ENCODE measurements at places on chromosomes 2 and 18.

DNA sequence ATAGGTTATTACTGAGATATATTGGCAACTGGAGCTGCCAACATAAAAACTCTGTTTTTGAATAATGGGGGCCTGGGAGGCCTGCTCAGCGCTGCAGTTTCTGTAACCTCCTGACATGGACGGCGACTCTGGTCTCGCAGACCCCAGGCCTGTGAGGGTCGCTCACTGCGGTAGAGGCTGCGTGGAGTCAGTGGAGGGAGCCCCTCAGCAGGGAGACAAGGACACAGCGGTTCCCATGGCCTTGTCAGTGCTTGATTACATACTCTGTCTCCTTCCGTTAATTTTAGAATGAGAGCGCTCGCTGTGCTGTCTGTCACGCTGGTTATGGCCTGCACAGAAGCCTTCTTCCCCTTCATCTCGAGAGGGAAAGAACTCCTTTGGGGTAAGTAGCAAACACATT is 858 bp downstream of the TPO start:
- no peak for DNase-seq
- H3K27me3 ChIP-seq: no peaks in the 10 kb centered on the region
- H3K4me1 ChIP-seq: no peaks in the 10 kb centered on the region
- H3K27ac ChIP-seq: no peak overlapping the region

- no peak overlapping the region for H3K4me3 ChIP-seq
- no peaks in the 10 kb centered on the region for H3K36me3 ChIP-seq
- H3K27me3 ChIP-seq: no peaks in the 10 kb centered on the region
- H3K27ac ChIP-seq: no peak overlapping the region
- DNase-seq: no peak
- H3K4me1 ChIP-seq: no peaks in the 10 kb centered on the region
Observed at GRCh38 chr2:222142027-222142426, 156.8 kb downstream of the PAX3 start.

GRCh38 chr2:138607746-138608145 is 106.2 kb downstream of the SPOPL start:
- no peaks in the 10 kb centered on the region for H3K4me1 ChIP-seq
- no peak overlapping the region for H3K27ac ChIP-seq
- H3K4me3 ChIP-seq: no peak overlapping the region
- H3K36me3 ChIP-seq: no peaks in the 10 kb centered on the region

- no peak overlapping the region for H3K27ac ChIP-seq
- H3K4me3 ChIP-seq: no peak overlapping the region
- no peaks in the 10 kb centered on the region for H3K36me3 ChIP-seq
- no peaks in the 10 kb centered on the region for H3K4me1 ChIP-seq
Observed at GRCh38 chr2:41954304-41955291, 93.2 kb upstream of the PKDCC start.

- no peak for DNase-seq
- no peak overlapping the region for H3K27ac ChIP-seq
- H3K36me3 ChIP-seq: no peaks in the 10 kb centered on the region
- no peak overlapping the region for H3K4me3 ChIP-seq
- no peaks in the 10 kb centered on the region for H3K27me3 ChIP-seq
Observed at GRCh38 chr2:9100080-9100876, 96.8 kb upstream of the MBOAT2 start.

DNA sequence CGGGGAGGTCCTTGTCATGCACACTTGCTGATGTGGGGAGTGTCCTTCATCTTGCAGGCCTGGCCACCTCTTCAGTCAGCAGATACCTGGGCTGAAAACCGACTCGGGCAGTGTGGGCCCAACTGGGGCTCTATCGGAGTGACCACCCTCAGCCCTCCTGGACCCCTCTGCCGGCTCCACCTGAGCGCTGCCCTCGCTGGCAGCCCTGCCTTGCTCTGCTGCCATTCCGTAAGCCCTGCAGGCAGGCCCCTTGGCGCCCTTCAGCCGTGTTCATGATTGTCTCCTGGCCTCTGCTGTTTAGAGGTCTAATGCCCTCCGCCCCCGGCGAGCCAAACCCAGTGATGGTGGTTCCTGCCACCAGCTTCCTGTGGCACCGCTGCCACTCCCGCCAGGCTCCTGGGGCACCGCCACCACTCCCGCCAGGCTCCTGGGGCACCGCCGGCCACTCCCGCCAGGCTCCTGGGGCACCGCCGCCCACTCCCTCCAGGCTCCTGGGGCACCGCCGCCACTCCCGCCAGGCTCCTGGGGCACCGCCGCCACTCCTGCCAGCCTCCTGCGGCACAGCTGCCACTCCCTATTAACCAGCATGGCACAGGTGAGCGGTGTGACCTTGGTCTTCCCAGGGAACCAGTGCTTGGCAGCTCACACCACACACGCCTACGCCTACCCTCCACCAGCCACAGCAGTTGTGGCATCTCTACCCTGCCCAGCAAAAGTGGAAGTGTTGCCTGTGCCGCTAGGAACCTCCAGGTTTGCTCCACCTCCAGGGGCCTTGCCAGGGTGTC is 15.9 kb downstream of the CAPN10 start:
- H3K4me1 ChIP-seq: no peaks in the 10 kb centered on the region
- H3K27ac ChIP-seq: no peak overlapping the region
- no peaks in the 10 kb centered on the region for H3K36me3 ChIP-seq
- H3K4me3 ChIP-seq: no peak overlapping the region
- no peaks in the 10 kb centered on the region for H3K27me3 ChIP-seq
- DNase-seq: no peak

DNA sequence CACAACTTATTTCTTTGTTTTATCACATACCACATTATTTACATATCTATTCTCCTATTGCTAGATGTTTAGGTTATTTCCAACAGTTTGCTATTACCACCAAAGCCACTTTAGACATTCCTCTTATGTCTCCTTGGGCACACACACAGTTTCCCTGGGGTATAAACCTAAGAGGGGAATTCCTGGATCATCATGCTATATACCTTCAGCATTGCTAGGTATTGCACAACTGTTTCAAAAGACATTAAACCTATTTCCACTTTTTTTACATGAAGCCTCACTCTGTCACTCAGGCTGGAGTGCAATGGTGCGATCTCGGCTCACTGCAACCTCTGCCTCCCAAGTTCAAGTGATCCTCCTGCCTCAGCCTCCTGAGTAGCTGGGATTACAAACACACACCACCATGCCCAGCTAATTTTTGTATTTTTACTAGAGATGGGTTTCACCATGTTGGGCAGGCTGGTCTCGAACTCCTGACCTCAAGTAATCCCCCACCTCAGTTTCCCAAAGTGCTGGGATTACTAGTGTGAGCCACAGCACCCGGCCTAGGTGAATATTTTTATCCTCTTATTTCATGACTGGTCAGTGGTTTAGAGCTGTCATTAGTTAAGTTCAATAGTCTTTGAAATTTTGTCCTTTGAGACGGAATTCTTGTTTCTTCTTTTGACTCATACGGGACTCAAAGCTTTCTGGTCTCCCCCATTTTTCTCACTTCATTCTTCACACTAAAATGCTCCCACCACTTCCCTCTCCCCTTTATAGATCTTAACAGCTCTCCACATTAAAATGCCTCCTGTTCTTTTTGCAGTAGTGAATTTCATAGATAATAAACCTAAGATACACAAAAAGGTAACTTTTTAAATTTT is 30.3 kb downstream of the SULT1C4 start:
- no peak for DNase-seq
- no peaks in the 10 kb centered on the region for H3K27me3 ChIP-seq
- H3K27ac ChIP-seq: no peak overlapping the region
- H3K4me1 ChIP-seq: no peaks in the 10 kb centered on the region
- no peak overlapping the region for H3K4me3 ChIP-seq
- no peaks in the 10 kb centered on the region for H3K36me3 ChIP-seq

DNA sequence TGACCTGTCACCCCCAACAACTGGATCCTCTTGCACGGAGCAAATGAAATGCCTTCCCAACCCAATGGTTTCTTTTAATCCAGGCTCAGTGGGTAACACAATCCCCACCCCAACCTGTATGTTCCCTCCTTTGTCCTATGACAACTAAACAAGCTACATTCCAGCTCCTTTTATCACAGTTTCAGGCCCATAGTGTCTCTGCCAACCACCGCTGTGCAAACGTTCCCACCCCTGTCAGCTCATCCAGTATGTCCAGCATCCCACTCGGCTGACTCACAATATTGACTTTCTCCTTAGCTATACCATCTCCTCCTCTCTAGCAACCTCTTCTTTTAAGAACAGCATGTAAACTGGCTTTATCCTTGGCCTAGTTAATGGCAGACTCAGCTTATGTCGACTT is 117.9 kb upstream of the PPP1CB start:
- H3K27ac ChIP-seq: no peak overlapping the region
- no peaks in the 10 kb centered on the region for H3K36me3 ChIP-seq
- H3K27me3 ChIP-seq: no peaks in the 10 kb centered on the region
- H3K4me1 ChIP-seq: no peaks in the 10 kb centered on the region
- no peak for DNase-seq

DNA sequence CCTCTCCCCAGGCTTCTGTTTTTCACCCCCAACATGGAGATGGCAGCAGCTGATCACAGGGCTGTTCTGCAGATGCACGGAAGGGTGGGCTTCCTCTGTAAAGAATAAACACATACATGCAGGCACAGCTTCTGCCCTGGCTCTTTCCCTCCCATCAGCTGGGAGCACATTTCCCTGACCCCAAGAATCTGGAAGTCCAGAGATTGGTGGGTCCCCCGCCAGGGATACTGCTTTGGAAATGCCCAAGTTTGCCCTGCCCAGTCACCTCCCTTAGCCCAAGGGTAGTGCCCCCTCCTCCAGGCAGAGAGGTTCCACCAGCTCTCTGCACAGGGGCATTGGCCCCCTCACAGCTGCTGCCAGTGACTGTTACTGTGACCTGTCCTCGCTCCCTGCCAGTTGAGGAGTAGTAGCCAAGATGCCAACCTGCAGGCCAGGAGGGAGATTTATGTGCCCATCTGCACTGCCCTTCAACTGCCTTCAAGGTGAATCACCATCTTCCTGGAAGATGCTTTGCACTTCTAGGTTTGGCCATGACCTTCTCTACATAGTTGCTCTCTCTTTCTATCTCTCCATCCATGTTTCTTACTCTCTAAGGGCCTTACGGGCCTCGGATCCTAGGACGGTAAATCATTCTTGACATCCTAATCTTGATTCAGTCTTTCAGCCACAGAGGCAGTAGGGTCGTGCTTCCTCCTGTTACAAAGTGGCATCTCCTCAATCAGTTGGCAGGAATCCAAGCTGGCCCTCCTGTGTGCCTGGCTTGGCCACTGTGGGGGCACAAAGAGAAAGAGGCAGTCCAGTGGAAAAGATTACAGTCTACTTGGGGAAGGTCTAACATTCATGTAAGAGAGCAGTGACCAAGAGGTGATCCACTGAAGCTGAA is 121.8 kb downstream of the CTIF start:
- H3K27ac ChIP-seq: no peak overlapping the region
- no peaks in the 10 kb centered on the region for H3K27me3 ChIP-seq
- H3K36me3 ChIP-seq: no peaks in the 10 kb centered on the region
- H3K4me3 ChIP-seq: no peak overlapping the region
- H3K4me1 ChIP-seq: peaks cover 7% of the 10 kb centered on the region
- DNase-seq: no peak

DNA sequence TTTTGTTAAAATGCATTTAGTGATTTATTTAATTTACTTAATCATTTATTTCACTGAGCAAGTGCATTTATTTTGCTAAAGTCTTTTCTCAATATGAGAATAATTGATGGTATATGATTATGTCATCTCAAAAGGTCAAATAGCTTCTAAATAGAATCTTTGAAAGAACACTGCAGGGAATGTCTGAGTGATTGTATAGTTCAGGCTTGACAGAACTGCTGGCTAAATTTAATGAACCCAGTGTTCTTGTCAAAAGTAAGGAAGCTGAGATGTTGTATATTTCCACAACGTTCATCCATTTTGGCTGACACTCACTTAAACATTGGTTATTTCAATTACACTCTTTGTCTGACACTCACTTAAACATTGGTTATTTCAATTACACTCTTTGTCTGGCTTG is 39.3 kb upstream of the CDH7 start:
- no peaks in the 10 kb centered on the region for H3K36me3 ChIP-seq
- H3K4me1 ChIP-seq: no peaks in the 10 kb centered on the region
- no peak overlapping the region for H3K4me3 ChIP-seq
- DNase-seq: no peak
- H3K27ac ChIP-seq: no peak overlapping the region

- H3K4me1 ChIP-seq: no peaks in the 10 kb centered on the region
- no peaks in the 10 kb centered on the region for H3K36me3 ChIP-seq
- no peak for DNase-seq
- H3K27me3 ChIP-seq: no peaks in the 10 kb centered on the region
Observed at GRCh38 chr2:29492701-29493100, 377.5 kb downstream of the CLIP4 start.

DNA sequence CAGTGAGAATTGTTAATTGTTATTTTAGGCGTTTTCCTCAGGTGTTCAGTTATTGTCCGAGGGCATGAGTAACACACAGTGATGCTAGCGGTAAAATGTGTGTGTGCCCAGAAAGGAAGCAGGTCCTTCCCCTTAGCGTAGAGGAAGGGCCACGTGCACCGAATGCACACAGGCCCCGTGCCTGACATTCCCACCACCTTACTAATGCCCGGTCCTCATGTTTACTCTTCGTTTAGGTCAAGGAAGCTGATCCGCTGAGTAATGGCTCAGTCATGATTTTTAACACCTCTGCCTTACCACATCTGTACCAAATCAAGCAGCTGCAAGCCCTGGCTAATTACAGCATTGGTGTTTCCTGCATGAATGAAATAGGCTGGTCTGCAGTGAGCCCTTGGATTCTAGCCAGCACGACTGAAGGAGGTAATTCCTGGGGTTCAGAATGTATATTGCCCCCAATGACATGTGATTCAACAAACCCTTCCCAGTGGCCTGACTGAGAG is 76.7 kb downstream of the MERTK start:
- no peak overlapping the region for H3K27ac ChIP-seq
- H3K36me3 ChIP-seq: no peaks in the 10 kb centered on the region
- H3K4me3 ChIP-seq: no peak overlapping the region
- no peaks in the 10 kb centered on the region for H3K27me3 ChIP-seq
- DNase-seq: no peak

- no peaks in the 10 kb centered on the region for H3K36me3 ChIP-seq
- H3K4me1 ChIP-seq: no peaks in the 10 kb centered on the region
- DNase-seq: no peak
- no peak overlapping the region for H3K4me3 ChIP-seq
- H3K27ac ChIP-seq: no peak overlapping the region
- H3K27me3 ChIP-seq: no peaks in the 10 kb centered on the region
Observed at GRCh38 chr2:104616856-104617255, 237.1 kb upstream of the POU3F3 start.

DNA sequence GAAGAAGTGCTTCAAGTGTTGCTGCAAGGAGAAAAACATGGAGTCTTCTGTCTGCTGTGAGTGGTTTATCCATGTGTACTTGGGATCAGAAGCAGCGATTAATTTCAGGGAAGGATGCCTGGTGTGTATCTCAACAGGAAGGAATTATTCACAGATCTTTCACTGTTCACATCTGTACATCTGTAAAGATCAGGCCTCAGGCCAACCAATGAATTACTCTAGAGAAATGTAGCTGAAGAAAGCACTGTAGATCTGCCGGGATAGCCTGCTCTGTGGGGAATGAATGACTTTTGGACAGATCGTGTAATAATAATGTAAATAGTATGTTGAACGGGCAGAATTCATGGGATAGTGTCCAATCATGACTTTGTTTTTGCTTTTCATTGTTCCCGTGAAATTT is 54.0 kb upstream of the SPP2 start:
- no peak overlapping the region for H3K27ac ChIP-seq
- H3K4me3 ChIP-seq: no peak overlapping the region
- no peak for DNase-seq
- H3K36me3 ChIP-seq: no peaks in the 10 kb centered on the region
- H3K4me1 ChIP-seq: no peaks in the 10 kb centered on the region
